Activated CD8-positive, alpha-beta memory T cell treated with anti-CD3 and anti-CD28 coated beads for 48 hours (primary cell): ENCODE measurements at places on chromosomes 2 and 18.

GRCh38 chr2:113777371-113777770 is 20.9 kb upstream of the SLC35F5 start:
- no peak for DNase-seq

GRCh38 chr2:162821176-162821575 is 17.4 kb downstream of the KCNH7 start:
- no peak for DNase-seq

- DNase-seq: no peak
Observed at GRCh38 chr2:59888706-59889105, 664.7 kb downstream of the BCL11A start.

GRCh38 chr2:239760596-239760995 is 264.5 kb downstream of the NDUFA10 start:
- no peak for DNase-seq

DNA sequence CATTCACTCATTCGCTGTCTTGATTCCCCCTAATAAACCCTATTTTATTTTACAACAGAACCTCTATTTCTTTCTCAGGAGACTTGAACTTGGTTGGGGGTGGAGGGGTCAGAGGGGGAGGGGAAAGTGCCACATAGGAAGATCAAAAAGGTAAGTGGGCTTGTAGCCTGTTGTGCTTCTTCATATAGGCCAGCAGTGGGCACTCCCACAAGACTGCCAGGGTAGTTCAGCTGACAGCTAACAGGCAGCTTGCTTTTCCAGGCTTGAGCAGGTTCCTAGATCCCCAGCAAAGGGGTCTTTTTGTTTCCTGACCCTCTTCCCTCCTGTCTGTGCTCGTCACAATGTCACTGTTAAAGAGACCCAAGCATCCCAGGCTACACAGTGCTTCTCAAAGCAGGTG is 829 bp upstream of the KIAA2012 start:
- DNase-seq: no peak

- no peak for DNase-seq
Observed at GRCh38 chr2:218555527-218555926, 12.6 kb downstream of the USP37 start.

DNA sequence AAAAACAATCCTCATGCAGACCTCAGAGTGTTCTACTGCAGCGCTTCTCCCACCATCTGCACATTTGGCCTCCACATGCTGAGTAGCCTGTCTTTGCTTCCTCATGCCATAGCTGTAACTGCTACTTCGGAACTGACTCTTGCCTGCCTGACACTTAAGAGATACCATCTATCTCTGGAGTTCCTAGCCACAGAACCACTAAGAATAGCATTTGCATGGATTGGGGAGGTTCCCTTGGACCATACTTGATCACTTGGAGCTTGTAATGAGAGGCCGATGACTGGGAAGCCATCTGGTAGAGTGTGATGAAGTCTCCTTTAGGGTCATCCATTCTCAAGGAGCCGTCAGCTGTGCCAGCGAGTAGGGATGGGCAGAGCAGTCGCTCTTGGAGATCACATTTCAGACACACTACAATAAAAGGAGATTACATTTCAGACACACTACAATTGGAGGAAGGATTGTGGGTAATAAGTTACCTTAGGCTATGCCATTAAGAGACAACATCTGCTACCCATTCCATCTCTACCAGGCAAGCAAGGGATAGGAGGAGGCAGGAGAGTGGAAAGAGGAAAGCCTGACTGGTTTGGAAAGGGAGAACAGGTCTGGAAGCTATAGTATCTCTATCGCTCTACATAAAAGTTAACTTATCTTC is 21.8 kb downstream of the DOK1 start:
- DNase-seq: no peak

- peak; percentile 20 for DNase-seq
Observed at GRCh38 chr2:119367472-119368099, 809 bp downstream of the DBI start.

DNA sequence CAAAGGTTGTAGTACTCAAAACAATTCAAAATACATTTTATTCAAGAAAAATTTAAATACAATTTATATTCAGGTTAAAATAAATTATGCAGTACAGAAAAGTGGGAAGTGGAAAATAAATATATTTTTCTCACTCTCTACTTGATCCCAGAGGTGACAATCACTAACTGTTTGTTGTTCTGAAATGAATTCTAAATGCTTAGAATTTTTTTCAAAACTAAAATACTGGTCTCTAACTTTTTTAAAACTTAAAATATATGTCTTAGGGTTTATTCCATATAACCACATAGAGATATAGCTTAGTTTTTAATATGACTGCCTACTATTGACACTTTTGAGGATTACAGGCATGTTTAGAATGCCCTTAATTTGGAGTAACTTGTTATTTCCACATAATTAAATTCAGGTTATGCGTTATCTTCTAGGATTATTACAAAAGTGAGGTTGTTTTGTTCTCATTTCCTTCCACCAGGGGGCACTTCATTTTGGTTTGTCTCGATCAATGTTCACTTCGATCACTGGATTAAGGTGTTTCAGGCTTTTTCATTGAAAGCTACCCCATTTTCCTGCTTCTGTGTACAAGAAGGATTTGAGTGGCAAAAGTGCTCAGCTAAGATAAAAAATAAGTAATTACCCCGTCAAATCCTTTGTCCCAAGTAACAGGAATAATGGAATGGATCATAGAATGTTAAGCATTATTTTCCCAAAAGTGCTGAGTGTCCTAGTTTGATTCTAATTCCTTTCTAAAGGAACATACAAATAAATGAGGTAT is 27.1 kb upstream of the TFPI start:
- DNase-seq: no peak

DNA sequence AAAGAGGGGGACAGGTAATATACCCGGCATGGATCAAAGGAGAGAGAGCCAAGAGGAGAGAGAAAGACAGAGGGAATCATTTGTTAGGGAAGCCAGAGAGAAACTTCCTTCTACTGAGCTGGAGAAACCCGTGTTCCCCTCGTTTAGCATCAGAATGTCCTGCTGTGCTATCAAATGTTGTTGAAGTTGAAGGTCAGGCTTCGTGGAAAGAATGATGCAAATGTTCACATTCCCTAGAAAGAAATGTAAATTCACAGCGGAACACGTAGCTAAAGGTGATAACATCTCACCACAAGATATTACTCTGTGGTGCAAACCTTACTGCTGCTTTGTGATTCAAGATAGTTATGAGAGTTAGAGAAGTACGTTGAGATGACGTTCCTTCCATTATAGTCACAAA is 258.1 kb downstream of the LNPK start:
- DNase-seq: no peak

DNA sequence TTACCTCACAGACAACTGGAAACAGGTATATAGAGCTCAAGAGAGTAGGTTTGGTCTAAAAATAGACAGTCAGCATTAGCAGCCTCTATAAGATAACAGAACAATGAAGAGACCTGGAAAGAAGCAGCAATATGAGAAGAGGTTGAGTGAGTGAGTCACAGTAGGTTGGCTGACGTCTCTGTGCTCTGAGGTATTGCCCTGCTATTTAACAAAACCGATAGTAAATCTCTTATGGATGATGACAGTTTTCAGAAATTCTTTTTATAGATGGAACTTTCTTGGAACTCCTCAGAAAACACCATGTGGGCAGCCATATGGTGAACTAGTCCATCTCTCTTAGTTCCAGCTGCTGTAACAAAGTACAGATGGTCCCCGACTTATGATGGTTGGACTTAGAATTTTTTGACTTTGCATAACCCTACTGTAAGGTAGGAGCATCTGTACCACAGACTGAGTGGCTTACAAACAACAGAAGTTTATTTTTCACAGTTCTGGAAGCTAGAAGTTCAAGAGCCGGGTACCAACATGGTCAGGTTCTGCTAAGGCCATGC is 123.5 kb downstream of the MBD2 start:
- no peak for DNase-seq
